NT2/D1 (cell line): ENCODE measurements at places on chromosomes 3 and 15.

DNA sequence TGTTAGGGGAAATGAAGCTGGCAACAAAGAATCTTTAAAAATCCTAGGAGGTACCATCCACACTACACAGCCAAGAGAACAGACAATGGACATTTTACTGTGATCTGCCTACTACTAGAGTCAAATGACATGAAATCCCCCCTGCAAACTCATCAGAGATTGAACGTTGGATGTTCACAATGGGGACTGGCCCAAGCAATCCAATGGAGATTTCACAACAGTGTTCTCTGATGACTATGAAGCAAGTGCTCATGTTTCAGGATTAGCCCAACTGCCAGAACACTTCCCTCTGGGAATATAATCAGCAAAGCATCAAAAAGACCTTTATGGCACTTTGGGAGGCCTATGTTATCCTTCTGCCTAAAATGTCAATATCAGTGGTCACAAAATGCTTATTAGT, 97.8 kb downstream of the IGSF11 start:
- no peak for DNase-seq

DNA sequence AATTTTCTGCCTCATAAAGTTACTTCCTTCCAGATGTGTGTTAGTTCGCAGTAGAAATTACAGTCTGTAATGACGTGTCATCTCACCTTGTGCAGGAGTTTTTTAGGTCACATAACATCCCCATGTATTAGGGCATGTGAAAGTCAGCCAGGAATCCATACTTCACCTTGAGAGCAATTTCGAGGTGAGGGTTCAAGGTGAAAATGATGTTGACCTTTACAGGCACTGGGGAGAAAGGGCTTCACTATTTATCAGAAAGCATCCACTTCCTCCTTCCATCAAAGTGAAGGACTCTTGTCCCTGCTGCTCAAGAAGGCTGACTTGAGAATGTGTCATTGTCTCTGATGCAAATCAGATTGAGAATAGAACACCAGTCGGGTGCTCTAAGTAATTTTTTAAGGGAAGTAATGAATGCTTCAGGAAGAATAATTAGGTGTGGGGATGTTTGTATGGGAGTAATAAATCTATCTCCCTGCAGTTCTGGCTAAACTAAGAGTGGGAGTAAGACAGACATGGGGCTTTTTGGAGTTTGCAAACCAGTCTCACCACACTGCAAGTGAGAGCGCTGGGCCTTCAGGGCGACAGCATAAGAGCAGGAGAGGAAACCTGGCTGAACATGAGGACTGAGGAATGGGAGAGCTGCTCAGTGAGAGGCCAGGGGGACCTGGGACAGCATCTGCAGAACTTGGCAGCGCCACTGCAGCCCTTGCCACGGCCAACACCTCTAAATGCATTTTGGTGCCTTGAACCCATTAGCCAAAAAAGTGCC, 85.9 kb upstream of the IL12A start:
- no peak for DNase-seq

DNA sequence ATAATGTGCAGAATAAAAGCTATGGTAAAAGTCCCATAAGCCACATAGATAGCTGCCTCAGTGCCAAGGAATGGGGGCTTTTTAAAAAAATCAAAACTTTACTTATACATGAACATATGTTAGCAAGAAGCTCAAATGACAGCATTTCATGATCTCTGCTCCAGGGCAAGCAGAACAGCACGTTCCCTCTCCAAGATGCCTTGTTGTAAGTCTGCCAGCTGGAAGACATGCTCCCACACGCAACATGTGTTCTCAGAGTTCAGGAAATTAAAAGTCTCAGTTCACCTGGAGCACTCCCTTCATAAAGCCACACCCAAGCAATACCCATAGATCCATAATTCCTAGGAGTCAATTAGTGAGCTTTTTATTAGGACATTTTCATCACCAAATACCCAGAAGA, 52.2 kb downstream of the ABI3BP start:
- DNase-seq, result no peak

- no peak for DNase-seq
These were observed 25.8 kb upstream of the NEDD4 start for GRCh38 chr15:56019060-56019793.

GRCh38 chr3:156016902-156017301, 103.5 kb upstream of the KCNAB1 start:
- DNase-seq, result no peak

DNA sequence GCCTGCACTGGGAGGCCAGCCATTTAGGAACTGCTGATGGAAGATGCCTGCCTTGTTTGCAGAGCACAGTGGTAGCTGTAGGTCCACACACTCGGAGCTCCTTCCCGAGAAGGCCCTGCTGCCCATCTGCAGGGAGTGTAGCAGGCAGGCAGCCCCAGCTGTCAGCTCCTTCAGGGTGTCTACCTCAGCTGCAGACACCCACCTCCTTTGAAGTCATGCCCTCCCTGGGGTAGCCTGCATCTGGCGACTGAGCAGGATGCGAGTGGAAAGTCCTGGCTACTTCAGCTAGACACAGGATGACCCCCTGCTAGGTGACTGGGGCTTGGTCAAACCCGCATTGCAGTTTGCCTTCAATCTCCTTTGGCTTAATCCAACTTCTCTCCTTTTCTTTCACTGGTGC, 93.2 kb upstream of the TLE3 start:
- no peak for DNase-seq

GRCh38 chr15:86163816-86164215, 84.1 kb downstream of the AGBL1 start:
- DNase-seq, result no peak

DNA sequence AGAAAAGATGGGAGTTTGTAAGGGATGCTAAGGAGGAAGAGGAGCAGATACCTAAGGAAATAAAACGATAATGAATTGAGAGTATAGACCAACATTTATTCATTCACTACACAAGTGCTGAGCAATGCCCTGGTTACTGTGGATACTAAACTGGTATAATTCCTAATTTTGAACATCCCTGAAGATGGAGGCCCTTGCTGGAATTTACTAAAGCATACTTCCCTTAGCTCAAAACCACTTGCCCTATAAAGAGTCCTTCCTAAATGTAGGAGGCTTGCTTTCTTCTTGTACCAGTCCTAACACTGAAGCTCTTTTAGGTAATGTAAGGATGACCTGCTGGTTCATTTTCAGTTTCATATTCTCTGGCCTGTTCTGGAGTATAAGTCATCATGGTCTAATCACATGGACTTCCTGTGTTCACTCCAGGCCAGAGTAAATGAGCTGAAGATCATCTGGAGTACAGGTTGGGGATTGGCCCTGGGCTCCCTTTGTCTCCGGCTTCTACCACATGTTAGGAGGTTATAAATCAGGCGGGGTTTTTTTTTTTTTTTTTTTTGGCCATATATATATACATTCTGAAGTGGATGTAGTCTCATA, 40.1 kb upstream of the MTMR10 start:
- no peak for DNase-seq

DNA sequence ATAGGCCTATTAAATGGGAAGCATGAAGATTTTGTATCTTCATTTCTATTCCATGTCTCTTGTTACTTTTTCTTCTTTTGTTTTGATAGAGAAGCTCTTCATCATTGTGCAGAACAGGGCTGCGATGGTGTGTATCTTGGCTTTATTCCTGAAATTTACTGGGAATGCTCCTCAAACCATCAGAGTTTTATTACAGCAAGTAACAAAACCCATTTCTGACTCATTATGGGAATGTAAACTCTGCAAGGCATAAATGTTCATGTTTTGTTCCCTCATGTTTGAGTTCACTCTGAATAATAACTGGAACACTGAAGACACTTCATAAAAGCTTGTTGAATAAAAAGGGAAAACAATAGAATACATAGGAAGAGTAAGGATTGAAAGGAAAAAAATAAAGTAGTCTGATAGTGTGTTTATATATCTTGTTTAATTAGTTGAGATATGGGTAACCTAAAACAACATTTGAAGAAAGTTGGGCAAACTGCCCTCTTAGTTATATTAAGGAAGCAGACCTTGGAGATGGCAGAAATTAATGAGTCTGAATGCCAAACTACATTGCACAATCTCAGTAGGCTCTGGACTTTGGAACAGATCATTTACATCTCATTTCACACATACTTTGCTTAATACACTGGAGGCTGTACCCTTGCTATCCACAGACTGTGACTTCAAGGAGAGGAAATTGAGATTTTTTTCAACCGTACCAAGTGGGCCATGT, 521.5 kb downstream of the GRM7 start:
- no peak for DNase-seq

DNA sequence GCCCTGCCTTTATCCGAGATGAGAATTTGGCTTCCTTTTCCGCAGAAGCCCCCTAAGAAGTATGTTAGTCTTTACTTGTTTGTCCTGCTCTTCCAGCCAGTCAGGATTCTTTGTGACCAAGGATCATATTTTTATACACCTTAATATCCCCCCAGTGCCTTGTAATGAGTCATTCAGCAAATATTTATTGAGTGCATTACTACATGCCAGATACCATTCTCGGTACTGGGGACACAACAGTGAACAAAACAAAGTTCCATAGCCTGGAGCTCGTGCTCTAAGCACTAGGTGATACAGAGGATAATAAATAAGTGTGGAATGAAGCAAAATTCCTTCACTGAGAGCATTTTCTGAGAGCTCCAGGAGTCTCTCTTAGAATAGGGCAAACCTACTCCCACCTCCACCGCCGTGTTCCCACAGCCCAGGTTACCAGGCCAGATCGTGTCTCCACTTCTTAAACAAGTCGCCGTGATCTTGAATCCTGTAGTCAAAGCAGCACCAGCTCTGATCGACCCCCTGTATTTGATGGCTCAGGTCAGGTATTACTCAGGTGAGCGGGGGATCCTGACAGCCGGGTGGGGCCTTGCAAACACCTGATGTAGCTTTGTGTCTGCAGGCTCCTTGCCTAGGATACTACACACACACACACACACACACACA, 18.5 kb downstream of the TTC21A start:
- no peak for DNase-seq
